ENCODE measurements at places on chromosomes 6 and 20.

- DNase-seq = no peak
These were observed 81.1 kb downstream of the ATP9A start for GRCh38 chr20:51687108-51687507.

DNA sequence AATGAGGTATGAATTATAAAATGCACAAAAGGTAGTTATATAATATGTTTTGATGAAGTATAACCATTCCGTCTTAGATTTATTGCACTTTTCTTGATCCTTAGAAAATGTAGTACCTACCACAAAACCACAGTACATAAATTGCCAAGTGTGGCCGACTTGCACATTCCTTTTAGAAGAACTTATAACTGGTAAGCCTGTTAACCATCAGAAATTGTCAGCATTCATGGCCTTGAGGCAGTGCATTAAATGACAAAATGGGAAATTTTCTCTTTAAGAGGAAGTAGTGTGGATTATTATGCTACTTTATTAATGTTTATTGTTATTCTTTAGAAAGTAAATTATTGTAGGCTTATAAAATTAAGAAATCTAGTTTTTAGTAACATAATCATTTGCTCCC is 29.6 kb downstream of the TAB2 start:
- no peak for DNase-seq

GRCh38 chr6:14305624-14306023 is 188.1 kb downstream of the CD83 start:
- DNase-seq = no peak

- no peak for DNase-seq
These were observed 63.0 kb downstream of the CHMP4B start for GRCh38 chr20:33874129-33874528.

DNA sequence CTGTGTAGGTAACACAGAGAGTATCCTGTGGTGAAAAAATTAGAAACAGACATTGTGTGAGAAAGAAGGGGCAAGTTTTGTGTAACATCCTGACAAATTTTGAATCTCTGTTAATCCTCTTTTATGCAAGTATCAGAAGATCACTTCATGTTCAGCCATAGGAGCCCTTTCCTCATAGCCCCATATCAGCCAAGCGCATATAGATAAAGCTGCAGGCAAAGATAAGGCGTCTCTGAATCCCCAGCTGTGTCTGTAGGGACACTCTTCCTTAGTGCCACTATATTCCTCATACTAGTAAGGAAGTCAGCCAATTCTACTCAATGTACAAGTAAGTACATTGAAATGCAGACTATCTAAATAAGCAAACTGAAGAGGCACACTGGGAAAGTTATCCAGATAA is 22.3 kb downstream of the HTR1E start:
- DNase-seq = no peak

- no peak for DNase-seq
These were observed 142.2 kb downstream of the MOXD1 start for GRCh38 chr6:132259070-132259469.

DNA sequence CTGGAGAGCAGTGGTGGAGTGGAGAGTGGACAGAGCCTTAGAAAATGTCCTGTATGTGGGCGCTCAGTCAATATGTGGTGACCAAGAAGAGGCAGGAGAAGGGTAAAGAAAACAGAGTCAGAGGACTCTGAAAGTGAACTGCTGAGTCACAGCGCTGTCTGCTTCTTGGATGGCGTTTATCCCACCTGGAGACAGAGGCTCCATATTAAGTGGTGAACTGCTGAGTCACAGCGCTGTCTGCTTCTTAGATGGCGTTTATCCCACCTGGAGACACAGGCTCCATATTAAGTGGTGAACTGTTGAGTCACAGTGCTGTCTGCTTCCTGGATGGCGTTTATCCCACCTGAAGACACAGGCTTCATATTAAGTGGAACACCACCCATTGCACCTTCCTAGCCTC is 119.3 kb upstream of the RALGAPA2 start:
- no peak for DNase-seq

DNA sequence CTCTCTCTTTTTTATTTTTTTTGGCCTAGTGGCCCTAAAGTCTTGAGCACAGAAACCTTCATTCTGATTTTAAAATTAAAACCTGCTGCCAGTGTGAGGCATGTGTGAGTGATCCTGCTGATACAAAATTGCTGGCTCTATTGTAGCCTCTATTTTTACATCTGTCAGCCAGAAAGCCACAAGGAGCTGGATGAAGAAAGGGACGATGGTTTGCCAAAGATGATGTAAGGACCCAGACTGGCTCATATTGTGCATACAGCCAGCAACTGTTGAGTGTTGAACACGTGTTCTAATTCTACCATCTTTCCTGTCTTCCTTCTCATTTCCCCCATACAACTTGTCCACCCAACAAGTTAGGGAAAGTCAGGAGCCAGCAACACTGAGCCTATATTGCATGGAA is 40.8 kb upstream of the ATXN1 start:
- DNase-seq = no peak

DNA sequence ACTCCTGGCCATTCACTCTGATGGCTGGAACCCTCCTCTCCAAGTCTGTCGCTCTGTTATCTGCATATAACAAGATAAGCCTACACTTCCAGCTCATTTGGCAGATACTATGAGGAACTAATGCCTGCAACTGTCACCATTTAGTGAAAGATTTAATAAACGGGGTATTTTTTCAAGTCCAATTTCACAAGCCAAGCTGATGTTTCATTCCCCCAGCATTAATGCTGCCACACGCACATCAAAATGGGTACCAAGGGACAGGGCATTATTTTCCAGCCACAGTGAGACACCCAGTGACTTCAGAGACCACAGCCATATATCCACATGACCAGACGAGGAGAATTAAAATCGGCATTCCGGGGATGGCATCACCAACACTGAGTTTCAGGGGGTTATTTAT is 175.5 kb downstream of the PTPRT start:
- no peak for DNase-seq

DNA sequence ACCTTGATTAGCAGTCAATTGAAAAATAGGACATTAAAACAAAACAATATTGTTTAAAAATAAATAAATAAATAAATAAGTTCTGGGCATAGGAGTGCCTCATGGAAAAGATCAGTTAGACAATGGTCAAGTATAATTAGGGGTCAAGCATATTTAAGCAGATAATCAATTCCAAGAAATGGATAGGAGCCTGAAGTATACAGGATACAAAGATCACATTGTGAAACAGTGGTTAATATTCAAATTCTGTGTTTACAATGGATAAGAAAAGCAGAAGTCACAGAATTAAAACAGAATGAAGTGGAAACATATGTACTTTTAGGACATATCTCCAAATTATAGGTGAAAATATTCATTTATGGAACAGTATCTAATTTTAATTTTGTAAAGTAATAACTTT is 1028.6 kb upstream of the CITED2 start:
- DNase-seq = no peak

- DNase-seq = peak; percentile 67
These were observed at the start of gene MICA for GRCh38 chr6:31403283-31404060. TSS of gene MICA (plus strand) at chr6:31403595. CDS start at chr6:31403633, 38 bp downstream.

DNA sequence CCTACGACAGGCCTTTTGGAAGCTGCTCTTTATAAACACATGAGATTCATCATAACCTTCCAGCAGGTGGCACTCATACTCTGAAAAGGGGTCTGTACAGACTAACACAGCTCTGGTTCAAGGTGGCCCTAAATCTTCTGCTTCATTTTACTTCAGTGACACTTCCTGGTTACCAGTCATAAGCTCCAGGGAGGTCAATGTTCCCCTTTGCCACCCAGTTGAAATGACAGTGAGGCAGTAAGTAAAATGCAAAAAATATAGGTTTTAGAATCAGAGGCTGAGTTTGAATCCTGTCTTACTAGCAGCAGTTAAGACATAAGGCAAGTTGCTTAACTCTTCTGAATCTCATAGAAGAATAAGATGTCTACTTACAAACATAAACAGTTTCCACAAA is 132.8 kb downstream of the CDK19 start:
- no peak for DNase-seq

DNA sequence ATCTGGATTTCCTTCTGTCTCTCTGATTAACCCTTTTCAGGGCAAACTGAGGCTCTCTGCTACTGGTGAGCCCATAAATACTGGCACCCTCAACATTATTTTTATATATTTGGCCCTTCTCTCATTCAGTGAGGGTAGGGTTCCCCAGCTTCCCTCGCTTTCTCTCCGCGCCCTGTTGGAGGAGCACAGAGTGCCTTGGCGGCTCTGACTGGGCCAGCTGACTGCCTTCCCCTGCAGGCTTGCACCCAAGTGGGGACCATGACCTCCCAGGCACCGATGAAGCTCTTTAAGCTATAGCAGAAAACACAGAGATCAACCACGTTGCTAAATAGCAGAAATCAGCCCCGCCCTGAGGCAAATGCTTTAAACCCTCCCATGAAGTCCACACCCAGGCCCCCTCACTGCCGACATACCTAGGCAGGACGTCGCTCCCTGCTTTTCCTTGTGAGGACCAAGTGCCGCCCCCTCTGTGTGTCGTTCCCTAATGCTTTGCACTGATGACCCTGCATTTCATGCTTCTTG is 105.0 kb downstream of the HUS1B start:
- DNase-seq = no peak

- no peak for DNase-seq
These were observed 3.7 kb downstream of the KIF13A start for GRCh38 chr6:17983730-17984129.

DNA sequence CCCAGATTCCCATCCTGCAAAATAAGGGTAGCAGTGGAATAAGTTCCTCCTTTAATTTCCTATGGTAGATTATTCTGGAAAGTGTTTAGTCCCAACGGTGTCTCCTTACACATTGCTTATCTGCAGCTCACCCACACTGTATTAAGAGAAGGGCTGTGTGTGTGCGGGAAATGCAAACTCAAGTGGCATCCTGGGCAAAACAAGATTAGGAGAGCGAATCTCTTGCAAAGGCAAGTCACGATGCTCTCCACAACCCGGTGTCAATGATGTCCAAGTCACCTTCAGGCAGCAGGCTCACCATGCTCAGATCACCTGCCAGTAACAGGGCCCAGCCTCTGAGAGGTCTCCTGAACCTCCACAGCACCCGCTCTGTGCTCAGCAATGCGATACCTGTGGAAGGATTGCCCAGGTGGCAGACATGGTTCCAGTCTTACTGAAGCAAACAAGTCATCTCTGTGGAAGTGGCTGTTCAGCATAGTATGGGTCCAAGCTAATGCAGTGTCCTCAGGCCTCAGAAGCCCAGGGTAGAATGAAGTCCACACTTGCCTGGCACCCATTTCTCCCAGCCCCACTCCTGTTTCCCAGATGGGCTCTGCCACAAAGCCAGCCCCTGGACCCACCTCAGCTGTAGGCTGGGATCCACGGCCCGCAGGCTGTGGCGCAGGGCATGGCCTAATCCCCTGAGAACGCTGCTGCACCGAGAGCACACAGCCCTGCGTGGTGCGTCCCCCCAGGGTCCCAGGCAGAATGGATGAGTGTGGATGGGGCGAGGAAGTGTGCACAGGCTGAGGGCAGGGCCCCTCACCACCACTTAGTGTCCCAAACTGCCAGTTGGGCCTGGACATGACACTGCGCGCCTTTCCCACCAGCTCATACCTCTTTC is 101.2 kb downstream of the PXDC1 start:
- no peak for DNase-seq

GRCh38 chr6:125421836-125422235 is 120.1 kb upstream of the HDDC2 start:
- DNase-seq = no peak

DNA sequence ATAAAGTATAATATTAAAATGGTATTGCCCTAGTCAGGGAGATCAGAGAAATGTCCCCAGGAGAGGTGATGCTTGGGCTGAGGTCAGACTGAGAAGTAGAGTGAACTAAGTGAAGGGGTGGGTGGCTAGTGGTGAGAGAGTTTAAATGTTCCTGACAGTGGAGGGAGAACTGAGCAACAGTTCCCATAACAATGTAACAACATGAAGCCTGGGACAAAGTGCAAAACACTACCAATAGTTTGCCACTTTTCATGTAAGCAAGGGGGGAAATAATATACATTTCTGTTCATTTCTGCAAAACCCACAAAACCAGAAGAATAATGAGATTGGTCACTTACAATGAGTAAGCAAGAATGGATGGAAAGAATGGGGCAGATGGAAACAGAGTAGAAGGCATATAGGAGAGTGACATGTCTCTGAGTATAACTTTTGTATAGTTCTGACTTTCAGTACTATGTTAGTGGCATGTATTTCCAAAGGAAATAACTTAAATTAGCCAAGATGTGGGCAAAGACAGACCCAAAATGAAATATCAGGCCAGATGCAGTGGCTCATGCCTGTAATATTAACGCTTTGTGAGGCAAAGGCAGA is 13.3 kb upstream of the FAXC start:
- DNase-seq = no peak

GRCh38 chr6:169098116-169098515 is 155.5 kb downstream of the THBS2 start:
- no peak for DNase-seq

DNA sequence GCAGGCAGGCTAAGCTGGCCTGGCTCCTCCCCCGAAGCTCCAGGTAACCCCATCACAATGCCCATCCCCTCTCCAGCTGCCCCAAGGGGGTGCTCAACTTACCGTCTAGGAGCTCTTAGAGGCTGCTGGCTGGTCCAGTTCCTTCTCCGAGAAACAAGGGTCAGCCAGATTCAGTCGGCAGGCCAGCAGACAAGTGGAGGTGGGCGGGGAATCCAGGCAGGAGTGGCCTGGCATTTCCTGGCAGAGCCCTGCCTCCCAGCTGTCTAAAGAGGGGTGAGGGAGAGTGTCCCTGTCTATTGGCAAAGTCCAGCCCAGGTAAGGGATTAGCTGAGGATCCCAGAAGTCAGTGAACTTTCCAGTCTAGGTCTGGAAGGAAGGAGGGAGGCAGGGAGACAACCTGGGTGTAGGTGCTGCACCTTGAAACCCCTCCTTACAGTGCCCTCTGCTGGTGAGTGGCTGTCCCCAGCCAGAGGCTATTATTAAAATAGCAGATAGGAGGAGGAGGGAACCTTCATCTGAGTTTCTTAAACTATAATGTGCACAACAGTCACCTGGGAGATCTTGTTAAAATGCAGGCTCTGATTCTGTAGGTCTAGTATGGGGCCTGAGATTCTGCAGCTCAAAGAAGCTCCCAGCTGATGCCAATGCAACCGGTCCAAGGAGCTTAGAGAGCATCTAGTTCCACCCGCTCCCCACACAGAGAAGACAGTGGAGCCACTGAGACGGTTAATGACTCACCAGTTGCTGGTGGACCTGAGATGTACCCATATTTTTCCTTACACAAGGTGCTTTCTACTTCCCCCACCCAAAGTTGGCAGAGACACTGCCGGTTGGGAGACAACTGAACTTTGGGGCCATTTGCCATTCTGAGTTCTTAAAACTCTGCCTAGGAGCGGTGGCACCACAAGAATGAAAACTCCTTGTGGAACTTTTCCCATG is at the start of gene UNC5CL:
Gene UNC5CL, minus strand, starts transcription at position 162 of the 939 bp plus-strand sequence. CDS start 4,147 bp downstream, outside the sequence.
- no peak for DNase-seq

GRCh38 chr6:164184410-164184809 is 769.9 kb downstream of the QKI start:
- DNase-seq = no peak

DNA sequence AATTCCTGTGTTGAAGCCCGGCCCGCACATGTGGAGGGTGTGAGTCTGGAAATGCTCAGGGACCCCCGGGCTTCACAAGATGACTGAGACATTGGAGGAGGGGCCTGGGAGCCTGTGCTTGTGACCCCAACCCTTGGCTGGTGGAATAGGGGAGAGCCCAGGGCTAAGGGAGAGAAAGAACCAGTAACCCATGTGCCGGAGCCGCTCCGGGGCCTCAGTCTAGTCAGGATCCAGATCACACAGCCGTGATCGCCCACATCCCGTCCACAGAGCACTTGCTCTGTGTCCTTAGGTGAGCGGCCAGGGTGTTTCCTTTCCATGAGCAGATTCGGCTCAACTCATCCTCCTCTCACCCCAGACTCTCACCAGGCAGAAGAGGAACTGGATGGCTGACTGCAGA is 152.3 kb upstream of the RPS6KA2 start:
- DNase-seq = no peak

GRCh38 chr20:54590856-54591255 is 115.5 kb downstream of the DOK5 start:
- no peak for DNase-seq

Data from cortex of kidney (tissue), 1 donor.